Neural crest cell (in vitro differentiated cells): ENCODE measurements at places on chromosomes 2 and 18. TPM values are rescaled to one million over a fixed set of nuclear protein-coding genes. Genes with fewer than 3 reads are reported as not detected.

GRCh38 chr2:18704276-18704675 lies 114.9 kb upstream of the NT5C1B start:
- no peak for DNase-seq

ACTG2 gene
- total RNA-seq: 0.39 TPM in 1 of 2 replicates, not detected in the other

DNA sequence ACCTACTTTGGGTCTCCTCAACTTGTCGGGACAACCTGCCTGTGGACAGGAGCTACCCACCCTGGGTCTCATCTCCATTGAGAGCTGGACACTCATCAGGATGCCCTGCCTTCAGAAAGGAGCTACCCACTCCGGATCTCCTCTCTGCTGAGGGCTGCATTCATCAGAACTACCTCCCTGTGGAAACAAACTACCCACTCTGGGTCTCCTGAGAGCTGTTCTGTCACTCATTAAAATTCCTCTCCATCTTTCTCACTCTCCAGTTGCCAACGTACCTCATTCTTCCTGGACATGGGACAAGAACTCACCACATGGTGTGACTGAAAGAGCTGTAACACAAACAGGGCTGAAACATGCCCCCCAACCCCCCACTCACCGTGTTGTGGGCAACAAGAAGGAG lies 22.5 kb upstream of the UBE2F start:
- no peak for DNase-seq

DNA sequence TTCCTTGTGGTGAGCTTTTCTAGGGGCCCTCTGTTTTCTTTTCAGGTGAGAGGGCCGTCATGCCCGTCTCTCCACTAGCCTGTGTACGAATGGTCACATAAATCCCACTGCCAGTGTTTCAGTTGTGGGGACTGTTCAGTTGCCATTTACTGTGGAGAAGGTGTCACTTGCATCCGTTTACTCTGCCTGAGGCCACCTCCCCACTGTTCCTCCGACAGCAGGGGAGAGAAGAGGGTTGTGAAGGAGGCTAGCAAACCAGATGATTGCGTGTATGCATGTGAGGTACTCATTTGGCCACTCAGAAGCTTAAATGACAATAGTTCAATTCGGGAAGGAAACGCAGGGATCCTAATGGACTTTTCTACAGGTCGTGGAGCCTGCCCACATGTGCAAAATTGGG lies 3.3 kb downstream of the MTCL1 start:
- DNase-seq: no peak

GRCh38 chr2:241720560-241720959 lies 13.9 kb upstream of the D2HGDH start:
- no peak for DNase-seq

DNA sequence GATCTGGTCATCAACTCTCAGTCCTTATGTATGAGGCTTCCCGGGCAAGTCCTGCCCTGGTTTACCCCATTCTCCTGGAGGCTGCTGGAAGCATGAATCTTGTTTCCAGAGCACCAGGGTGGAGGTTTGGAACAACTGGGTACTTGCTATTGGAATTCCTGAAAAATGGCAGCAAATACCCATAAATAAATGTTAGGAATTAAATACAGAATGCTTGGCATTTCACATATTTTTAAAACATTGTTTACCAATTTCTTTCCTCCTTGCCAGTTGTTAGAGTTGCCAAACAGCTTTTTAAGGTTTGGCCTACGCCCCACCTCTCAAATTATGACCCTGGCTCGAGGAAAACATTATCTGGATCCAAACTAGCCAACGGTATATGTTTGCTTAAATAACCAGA lies 90.6 kb upstream of the ZCCHC2 start:
- no peak for DNase-seq

DNA sequence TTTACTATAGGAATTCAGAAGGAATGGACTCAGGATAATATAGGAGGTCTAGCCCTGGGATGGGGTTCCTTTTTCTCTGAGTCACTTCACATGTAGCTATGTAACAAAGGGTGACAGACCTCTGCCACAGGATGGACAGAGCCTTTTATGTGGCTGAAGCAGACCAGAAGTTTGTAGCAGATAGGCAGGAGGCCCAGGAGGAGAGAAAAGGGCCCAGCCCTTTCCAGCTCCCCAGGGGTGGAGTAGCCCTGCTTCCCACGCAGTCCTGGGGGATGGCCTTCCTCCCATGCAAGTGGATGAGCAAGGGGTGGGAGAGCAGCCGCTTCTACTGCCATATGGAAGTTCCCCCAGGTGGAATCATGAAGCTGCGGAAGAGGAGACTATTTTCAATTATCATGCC lies 40.3 kb downstream of the ARMC9 start:
- DNase-seq: no peak

DNA sequence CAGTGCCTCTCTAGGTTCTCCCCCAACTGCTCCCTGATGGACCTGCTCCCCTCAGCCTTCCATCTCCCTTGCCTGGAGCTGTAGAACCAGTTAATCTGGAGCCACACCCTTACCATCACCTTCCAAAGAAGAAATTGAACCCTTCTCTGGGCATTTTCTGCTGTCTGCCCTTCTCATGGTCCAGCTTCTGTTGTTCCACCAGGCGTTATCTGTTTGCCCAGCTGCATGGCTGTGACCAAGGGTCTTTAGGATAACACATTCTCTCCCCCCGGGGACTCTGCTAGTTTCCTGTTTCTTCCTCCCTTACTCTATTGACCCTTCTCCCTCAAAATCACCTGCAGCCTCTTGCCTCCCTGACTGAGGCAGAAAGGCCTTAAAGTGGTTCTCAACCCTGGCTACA lies 3.2 kb upstream of the ANKRD53 start:
- no peak for DNase-seq
